PC-9 (cell line): ENCODE measurements at places on chromosomes 6 and 20. TPM values are rescaled to one million over a fixed set of nuclear protein-coding genes. Genes with fewer than 3 reads are reported as not detected.
A peak's percentile ranks its signal among the peaks of the same experiment; 100 is the strongest.

GRCh38 chr6:110201151-110201884, 21.1 kb downstream of the CDC40 start:
- H3K27me3 ChIP-seq, result no peaks in the 10 kb centered on the region
- no peak overlapping the region for H3K4me3 ChIP-seq

The LGSN gene
- not detected in 2 replicates for total RNA-seq

The PTGIS gene
- 26.9 and 30.3 TPM in 2 replicates for total RNA-seq

The NKX2-4 gene
- not detected in 2 replicates for total RNA-seq

DNA sequence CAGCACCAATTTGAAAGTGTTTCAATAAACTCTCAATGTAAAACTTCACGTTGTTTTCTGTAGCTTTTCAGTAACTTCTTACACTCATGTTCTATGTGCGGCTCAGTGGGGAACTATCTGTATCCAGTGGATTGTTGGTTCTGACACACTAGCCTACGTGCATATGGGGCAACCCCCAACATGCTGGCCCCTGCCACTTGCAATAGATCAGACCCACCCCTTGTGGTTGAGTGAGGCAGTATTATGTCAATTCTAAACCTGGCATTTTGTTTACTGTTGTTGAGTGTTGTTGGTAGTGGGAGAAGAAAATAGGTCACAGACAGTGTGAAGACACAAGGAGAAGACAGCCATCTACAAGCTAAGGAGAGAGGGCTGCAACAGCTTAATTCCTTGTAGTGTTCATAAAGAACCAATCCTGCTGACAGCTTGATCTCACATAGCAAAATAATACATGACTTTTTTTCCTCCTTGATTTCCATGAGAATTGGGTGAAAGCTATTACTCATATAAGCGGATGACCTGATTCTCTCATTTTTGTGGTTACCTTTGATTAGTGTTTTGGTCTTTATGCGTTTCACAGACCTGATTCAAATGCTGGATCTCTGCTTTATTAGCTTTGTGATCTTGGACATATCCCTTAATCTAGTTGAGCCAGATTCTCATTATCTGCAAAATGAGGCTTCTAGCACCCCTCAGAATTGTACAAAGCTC, 320.4 kb downstream of the LAMA2 start:
- H3K4me3 ChIP-seq, result no peak overlapping the region
- no peaks in the 10 kb centered on the region for H3K27me3 ChIP-seq
- no peak overlapping the region for H3K27ac ChIP-seq
- DNase-seq, result peak; percentile 27
- H3K36me3 ChIP-seq, result no peaks in the 10 kb centered on the region

- no peak overlapping the region for H3K4me3 ChIP-seq
- DNase-seq, result no peak
- no peaks in the 10 kb centered on the region for H3K27me3 ChIP-seq
- peak overlapping the region; percentile 72 for H3K27ac ChIP-seq
- H3K36me3 ChIP-seq, result no peaks in the 10 kb centered on the region
- H3K4me1 ChIP-seq, result peaks cover 22% of the 10 kb centered on the region
These were observed 19.6 kb downstream of the PACSIN1 start for GRCh38 chr6:34485321-34486060.

The FAM83C gene
- total RNA-seq, result not detected in 2 replicates

The VGLL2 gene
- total RNA-seq, result not detected in 2 replicates

The SLC22A7 gene
- total RNA-seq, result not detected in 2 replicates

GRCh38 chr6:135722679-135723078, 128.8 kb upstream of the PDE7B start:
- H3K4me3 ChIP-seq, result peak overlapping the region; percentile 13; the same call in 1 of the 2 replicates
- H3K27ac ChIP-seq, result peak overlapping the region; percentile 71
- H3K4me1 ChIP-seq, result peaks cover 23% of the 10 kb centered on the region
- no peaks in the 10 kb centered on the region for H3K36me3 ChIP-seq

The LY6G5B gene
- total RNA-seq, result 20.9 and 24.0 TPM in 2 replicates

- H3K27ac ChIP-seq, result no peak overlapping the region
- no peak for DNase-seq
- no peak overlapping the region for H3K4me3 ChIP-seq
These were observed 111.0 kb downstream of the TBC1D7 start for GRCh38 chr6:13217206-13217905.

The SPEF1 gene
- total RNA-seq, result 2.6 and 2.7 TPM in 2 replicates

DNA sequence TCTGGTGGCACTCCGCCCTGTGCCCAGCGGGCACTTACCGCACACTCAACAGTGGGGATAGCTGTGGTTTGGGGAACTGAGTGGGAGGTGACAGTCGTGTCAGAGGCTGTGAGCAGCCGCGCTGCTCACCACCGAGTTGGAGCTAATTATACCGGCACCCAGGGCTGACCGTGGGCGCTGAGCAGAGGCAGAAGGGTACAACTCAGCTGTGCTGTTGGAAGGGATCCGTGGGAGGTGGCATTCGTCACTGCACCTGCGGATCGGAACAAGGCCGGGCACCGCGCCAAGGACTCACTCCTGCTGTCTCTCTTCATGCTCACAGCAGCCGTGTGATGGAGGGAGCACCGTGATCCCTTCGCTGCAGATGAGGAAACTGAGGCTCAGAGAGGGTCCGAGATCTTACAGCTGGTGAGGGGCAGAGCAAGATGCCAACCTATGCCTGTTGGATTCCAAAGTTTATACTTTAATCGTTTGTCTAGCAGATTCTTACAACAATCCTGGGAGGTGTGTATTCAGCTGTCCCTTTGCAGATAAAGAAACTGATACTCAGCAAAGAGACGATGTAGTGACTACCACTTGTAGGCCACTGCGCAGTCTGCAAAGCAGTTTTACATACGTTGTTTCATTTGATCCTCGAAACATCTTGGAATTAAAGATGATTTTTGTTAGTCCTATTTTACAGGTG, 713 bp upstream of the ELMO2 start:
- peaks cover 29% of the 10 kb centered on the region for H3K4me1 ChIP-seq
- H3K4me3 ChIP-seq, result peak overlapping the region; percentile 93
- peak; percentile 54 for DNase-seq
- H3K27me3 ChIP-seq, result peaks cover 2% of the 10 kb centered on the region; the same call in 1 of the 2 replicates

The PCK1 gene
- not detected in 2 replicates for total RNA-seq

DNA sequence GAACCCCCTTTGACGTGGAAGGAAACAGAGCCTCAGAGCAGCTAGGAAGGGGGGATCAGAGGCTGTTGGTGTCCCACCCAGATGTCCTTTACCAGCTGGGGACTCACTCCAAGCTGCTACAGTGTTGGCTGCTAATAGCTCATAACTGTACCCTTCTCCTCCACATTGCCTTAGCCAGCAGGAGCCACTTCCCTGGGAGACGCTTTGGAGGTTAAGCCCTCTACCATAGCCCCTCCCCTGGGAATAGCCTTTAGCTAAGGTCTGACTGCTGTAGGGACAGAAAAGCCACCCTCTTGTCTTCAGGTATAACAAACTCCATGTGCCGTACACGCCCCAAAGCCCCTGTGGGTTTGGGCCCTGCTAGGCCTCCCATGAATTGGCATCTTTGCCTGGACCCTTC, 238.6 kb downstream of the LRFN2 start:
- H3K4me1 ChIP-seq, result no peaks in the 10 kb centered on the region
- DNase-seq, result no peak
- peaks cover 35% of the 10 kb centered on the region for H3K27me3 ChIP-seq
- no peak overlapping the region for H3K27ac ChIP-seq

GRCh38 chr20:42604998-42605956, 584.4 kb downstream of the PTPRT start:
- no peak overlapping the region for H3K4me3 ChIP-seq
- no peak for DNase-seq
- no peaks in the 10 kb centered on the region for H3K4me1 ChIP-seq
- peaks cover 27% of the 10 kb centered on the region for H3K27me3 ChIP-seq

DNA sequence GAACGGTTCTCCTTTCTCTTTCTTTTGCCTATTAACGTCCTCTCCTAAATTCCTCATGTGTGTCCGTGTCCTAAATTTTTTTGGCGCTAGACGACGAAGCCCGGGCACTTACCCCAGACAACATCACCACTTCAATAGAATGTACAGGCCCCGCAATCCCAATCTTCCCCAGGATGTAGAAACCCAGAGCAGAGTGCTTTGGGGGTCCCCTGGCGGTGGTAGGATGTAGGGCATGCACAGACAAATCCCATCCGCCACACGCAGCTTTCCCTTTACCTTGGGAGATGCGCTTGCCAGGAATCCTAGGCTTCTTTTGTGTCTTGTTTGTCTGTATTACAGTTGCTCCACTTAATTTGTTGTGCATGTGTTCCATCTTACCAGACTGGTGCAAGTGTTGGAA, 417.3 kb upstream of the ARID1B start:
- no peaks in the 10 kb centered on the region; the same call in 1 of the 2 replicates for H3K36me3 ChIP-seq
- DNase-seq, result no peak
- no peaks in the 10 kb centered on the region for H3K27me3 ChIP-seq
- H3K4me3 ChIP-seq, result no peak overlapping the region
- peaks cover 4% of the 10 kb centered on the region; the same call in 1 of the 2 replicates for H3K4me1 ChIP-seq

GRCh38 chr20:56121850-56122249, 116.5 kb upstream of the CBLN4 start:
- H3K4me1 ChIP-seq, result no peaks in the 10 kb centered on the region
- no peak for DNase-seq
- H3K27ac ChIP-seq, result no peak overlapping the region
- no peak overlapping the region for H3K4me3 ChIP-seq
- H3K27me3 ChIP-seq, result peaks cover 21% of the 10 kb centered on the region

The PTCRA gene
- total RNA-seq, result not detected in 2 replicates

GRCh38 chr6:128478230-128479047, 42.0 kb downstream of the PTPRK start:
- H3K4me1 ChIP-seq, result no peaks in the 10 kb centered on the region; the same call in 1 of the 2 replicates
- H3K27ac ChIP-seq, result no peak overlapping the region
- no peak overlapping the region for H3K4me3 ChIP-seq
- no peak for DNase-seq
